ENCODE measurements at places on chromosomes 2 and 18. TPM values are rescaled to one million over a fixed set of nuclear protein-coding genes. Genes with fewer than 3 reads are reported as not detected.

Gene EGR4
- not detected for total RNA-seq

Gene COLEC11
- 0.78 TPM for total RNA-seq

Gene BCL11A
- 128 TPM for total RNA-seq

Gene COLEC12
- total RNA-seq = 15.4 TPM

GRCh38 chr18:6069103-6069502, 173.8 kb upstream of the TMEM200C start:
- no peak for DNase-seq

GRCh38 chr2:166127217-166128155, at the start of gene SCN1A:
Gene SCN1A, minus strand, starts transcription at chr2:166128020. Its CDS starts 54,399 bp downstream, at chr2:166073621.
- peak; percentile 17 for DNase-seq

GRCh38 chr2:17753803-17754663, at the start of the genes GEN1 and SMC6:
Gene GEN1, plus strand, starts transcription at chr2:17754138. Its CDS starts 5,806 bp downstream, at chr2:17759944.
Gene SMC6, minus strand, starts transcription at chr2:17753810. Its CDS starts 7,864 bp downstream, at chr2:17745946.
- DNase-seq = peak; percentile 83

- no peak for DNase-seq
These were observed 87.4 kb downstream of the ADAM23 start for GRCh38 chr2:206530727-206531126.

DNA sequence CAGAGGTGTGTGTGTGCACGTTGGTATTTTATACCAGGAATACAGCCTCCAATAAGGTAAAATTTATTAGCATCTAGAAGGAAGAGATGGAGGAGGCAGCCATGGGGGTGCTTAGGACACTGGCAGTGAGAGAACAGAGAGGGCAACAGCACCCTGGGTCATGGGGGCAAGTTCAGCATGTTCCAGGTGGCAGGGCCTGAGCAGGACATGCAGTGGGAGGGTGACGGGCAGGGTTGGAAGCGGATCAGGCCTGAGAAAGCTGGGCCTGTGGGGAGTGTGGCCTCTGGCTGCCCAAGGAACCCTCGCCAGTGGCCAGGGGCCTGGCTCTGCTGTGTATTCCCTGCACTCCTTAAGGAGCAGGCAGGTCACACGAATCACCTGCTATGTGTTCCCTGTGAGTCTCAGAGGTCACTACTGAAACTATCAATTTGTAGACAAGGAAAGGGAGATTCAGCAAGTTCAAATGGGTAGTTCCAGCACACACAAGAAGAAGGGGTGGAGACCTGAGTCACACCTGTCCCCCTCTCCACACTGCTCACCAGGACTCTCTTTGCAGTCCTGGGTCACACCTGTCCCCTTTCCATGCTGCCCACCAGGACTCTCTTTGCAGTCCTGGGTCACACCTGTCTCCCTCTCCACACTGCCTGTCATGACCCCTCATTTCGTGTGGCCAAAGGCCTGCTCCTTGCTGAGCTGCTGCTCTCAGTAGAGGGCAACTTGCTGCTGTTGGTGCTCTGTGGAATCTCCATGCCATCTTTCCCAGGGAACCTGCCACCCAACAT, 463.9 kb upstream of the HS6ST1 start:
- no peak for DNase-seq

DNA sequence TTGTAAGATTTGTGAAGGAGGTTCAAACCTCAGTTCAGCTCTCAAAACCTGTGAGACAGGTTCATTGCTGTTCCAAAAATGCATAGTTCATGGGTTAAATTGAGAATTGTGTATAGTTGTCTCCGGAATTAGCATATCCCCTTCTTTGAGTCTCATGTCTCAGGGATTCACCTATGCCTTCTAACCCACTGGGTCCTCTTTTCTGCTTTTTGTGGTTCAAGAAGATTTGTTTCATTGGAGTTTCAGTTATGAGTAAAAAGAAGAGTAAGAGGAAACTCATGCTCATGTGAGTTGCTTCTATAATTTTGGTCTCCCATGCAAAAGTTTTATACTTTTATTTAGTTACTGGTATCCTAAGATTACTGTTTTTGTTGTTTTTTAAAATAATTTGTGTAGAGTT, 1219.8 kb upstream of the ZEB2 start:
- no peak for DNase-seq

DNA sequence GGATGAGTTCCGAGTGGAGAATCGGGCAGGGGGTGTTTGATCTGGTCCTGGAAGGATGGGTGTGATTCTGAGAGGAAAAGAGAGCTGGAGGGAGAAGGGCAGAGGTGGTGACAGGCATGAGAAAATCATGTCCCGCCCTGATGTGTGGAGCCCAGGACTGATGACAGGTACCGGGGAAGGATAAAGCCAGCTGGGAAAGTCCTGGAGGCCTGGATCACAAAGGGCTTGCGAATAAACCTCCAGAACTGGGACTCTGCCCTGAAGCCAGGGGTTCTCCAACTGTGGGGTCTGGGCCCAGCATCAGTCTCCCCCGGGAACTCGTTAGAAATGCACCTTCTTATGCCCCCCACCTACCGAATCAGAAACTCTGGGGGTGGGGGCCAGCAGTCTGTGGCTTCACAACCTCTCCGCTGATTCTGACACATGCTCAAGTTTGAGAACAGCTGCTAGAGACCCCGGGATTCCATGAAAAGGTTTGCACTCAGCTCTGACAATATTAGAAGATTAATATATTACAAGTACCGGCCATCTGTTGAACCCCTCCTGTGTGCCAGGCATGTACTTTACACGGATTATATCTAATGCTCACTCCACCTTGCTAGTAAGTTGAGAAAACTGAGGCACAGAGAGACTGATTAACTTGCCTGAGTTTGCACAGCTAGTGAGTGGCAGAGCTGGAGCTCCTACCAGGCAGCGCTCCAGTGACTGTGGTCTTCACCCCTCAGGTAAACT, 8.0 kb downstream of the TNFRSF11A start:
- no peak for DNase-seq

DNA sequence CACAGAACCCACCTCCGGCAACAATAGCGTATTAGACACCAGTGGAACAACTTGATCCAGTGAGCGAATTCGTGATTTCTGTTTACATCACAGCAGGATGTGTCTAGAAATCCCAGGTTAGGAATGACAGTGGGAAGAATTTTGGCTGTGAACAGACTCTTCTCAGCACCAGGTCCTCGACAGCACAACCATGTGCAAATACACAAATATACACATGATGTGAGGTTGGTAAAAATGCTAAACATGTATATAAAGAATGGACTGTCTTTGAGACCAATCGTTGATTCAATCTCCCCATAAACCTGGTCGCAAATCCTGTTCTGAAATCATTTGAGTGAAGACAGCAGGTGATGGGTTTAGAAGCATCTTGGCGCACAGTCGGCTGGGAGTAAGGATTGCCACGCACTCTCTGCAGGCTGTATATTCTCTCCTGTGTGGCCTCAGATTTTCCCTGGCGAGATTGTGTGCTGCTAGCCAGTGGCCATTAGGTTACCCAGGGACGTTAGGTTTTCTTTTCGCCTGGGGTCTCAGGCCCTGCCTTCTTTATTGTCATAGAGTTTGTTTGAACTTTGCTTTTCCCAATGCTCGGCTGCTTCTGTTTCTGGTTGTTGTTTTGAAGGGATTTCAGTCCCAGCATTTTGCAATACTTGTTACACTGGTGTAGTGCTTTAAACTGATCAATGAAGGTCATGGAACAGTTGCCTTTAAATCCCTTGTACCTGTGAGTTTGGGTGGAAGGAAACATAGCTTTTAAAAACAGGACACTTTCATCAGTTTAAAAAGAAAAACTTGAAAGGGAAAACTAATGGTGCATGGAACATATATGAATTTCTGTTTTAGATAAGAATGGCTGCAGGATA, 147.3 kb downstream of the ALPK2 start:
- no peak for DNase-seq

DNA sequence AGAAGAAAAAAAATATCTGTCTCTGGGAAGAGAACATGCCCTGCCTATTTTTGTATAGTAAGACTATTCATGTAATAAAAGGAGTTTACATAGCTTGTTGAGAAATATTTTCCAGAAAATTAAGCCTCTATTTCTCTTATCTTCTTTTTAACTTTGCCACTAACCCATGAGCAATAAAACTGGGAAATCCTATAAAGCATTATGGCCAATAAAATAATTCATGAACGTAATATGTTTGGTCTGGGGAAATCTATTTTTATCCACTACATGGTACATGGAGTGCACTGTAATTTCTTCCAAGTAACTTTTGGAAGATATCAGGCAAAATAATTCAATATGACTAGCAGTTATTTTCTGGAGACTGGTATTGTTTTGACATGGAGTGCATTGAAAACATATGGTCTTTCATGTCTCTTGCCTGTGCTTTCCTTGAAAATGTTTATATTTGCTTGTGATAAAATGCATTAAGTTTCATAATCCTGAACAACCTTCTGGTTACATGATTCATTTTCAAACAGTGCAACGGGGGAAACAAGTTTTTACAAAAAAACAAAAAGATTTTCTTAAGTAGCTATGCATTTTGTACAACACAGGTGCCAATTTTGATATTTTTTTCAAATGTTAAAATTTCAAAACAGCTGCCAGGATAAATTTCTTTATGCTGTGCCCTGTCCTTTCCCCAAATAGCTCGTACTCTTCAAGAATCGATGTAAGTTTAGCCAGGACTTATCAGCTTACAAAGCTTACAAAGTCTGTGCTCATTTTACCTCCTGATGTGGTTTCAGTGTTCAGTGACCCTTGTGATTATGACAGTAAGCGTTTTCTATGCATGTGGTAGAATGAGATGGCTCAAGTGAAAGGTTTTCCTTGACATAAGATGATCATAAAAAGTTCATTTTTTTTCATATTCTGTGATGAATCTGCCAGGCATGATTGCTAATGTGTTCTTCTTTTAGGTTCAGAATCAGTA, 194.5 kb downstream of the UBE2E3 start:
- no peak for DNase-seq

DNA sequence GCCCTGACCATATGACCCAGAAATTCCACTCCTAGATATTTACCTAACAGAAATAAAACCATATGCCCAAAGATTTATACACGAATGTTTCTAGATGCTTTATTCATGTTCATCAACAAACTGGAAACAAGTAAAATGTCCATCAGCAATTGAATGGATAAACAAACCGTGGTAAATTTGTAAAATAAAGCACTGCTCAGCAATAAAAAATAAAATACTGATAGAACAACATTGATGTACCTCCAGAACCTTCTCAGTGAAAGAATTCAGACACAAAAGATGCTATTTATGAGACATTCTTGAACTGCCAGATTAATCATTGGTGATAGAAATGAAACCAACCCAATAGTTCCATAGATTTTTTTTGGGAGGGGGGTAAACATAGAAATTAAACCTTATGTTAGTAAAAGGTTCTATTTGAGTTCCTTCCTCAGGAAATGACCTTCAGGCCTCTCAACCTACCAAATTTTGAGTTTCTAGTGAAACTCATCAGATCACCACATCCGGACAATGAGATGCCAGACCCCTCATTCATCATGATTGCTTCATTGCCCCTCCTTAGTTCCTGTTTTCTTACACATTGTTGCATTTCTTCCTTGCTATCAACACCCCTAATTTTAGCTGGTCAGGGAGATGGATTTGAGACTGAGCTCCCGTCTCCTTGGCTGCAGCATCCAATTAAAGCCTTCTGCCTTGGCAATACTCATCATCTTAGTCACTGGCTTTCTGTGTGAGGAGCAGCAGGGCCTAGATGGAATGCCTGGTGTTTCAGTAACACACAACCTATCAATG, 203.5 kb downstream of the LPIN1 start:
- DNase-seq = no peak

- DNase-seq = no peak
These were observed 26.1 kb upstream of the C1D start for GRCh38 chr2:68088940-68089339.

GRCh38 chr18:45060102-45060501, 379.4 kb downstream of the SETBP1 start:
- DNase-seq = no peak

DNA sequence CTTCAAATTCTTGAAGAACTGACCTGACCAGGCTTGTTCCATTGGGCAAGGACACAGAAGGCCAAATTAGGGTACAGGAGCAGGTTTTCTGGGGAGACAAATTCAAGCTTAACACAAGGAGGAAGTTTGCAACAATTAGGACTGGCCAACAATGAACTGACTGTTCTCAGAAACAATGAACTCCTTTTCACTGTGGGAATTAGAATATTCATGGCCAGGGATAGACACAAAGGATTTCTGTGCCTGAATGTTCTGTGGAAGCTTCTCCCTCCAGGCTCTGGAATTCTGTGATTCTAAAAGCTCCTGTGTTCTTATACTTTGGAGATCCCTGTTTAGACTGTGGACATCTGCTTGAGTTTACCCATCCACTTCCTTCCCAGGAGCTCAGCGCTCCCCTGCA, 15.2 kb downstream of the SMYD1 start:
- DNase-seq = no peak

DNA sequence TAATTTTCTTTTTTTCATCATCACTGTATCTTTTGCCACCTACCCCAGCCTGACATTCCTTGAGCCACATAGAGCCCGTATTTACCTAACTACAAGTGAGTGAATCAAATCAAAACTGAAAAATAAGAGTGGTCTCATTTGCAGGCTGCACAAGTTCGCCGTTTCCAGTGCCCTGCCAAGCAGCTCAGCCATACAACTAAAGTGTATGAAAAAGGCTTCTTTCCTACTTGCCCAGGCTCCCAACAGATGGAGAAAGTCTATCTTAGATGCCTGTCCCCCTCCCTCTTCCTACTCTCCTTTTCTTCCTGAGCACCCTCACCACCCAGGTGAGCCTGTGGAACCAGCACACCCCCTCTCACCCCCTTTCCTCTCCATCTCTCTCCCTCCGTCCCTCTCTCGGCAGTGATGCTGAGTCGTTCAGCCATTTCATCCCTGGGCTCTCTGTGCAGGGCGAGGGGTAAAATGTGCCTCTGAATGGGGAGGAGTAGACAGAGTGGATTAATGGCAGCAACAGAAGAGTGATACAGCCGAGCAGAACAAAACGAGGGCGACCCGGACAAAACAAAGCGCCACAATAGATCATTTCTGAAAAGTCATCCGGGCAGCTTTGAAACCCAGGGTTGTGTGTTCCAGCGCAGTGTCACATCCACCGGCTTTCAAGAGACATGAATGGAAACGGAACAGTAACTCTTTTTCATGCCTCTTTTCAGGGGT, 65.0 kb upstream of the POU3F3 start:
- no peak for DNase-seq

DNA sequence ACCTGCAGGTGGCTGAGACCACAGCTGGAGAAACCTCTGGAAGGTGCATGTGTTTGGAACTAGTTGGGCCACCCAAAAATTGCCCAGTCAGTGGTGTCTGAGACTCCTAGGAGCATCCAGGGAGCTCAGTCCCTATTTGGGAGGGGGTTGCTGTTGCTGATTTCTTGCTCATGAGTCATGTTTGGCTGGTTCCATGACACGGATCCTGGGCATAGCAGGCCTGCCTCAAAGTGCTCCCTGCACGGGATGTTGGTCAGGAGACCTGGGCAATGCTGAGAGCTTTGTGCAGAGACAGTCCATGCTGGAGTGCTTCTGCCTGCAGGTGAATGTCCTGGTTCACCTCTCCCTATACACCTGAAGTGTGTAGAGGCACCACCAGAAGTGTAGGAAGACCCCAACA, 194.2 kb downstream of the GLI2 start:
- DNase-seq = no peak

- no peak for DNase-seq
These were observed 22.7 kb downstream of the GPR55 start for GRCh38 chr2:230902180-230902899.
